ENCODE measurements at places on chromosomes 11 and 22.

GRCh38 chr22:39815932-39816331, 77.6 kb downstream of the ENTHD1 start:
- no peak for DNase-seq

GRCh38 chr11:101721270-101721669, 137.5 kb upstream of the TRPC6 start:
- no peak for DNase-seq

DNA sequence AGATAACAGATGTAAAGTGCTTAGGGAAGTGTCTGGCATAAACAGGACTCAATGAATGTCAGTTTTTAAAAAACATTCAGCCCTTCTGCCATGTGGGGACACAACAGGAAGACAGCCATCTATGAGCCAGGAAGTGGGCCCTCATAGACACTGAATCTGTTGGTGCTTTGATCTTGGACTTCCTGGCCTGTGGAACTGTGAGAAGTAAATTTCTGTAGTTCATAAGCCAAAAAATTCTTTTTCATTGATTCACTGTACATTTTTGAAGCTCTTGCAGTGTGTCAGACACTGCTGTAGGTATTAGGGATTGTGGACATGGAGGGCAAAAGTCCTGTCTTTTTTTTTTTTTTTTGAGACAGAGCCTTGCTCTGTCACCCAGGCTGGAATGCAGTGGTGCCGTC, 188.6 kb downstream of the HIPK3 start:
- no peak for DNase-seq

GRCh38 chr11:61160487-61161189, 588 bp downstream of the VPS37C start:
- no peak for DNase-seq

DNA sequence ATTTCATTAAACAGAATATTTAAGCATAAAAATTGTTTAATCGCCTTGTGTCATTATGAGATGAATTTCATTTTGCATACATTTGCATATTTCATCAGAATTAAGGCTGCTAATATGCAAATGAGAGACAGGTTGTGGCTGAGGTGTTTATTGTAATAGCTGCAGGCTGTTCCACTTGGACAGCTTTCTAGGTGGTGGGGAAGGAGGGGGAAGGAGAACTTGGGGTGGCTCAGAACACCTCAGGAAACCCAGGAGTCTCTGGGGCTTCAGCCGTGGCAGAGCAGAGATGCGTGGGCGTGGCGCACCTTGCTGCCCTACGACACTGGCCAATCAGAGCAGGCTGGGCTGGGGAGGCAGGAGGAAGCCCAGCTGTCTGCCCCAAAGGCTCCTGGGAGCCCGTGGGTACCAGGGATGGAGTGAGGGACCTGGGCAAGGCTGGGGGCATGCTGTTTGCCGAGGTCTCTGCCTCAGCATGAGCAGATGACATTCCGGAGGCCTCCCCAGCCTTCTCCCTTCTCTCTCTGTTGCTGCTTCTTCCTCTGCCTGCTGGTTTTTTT, 542.9 kb downstream of the MN1 start:
- peak; percentile 11 for DNase-seq

GRCh38 chr11:45000918-45001317, 50.2 kb upstream of the TP53I11 start:
- DNase-seq, result no peak

- no peak for DNase-seq
Observed at GRCh38 chr11:127656116-127656836, 655.7 kb upstream of the KIRREL3 start.

GRCh38 chr11:64445651-64446050, 86.7 kb downstream of the RPS6KA4 start:
- no peak for DNase-seq

DNA sequence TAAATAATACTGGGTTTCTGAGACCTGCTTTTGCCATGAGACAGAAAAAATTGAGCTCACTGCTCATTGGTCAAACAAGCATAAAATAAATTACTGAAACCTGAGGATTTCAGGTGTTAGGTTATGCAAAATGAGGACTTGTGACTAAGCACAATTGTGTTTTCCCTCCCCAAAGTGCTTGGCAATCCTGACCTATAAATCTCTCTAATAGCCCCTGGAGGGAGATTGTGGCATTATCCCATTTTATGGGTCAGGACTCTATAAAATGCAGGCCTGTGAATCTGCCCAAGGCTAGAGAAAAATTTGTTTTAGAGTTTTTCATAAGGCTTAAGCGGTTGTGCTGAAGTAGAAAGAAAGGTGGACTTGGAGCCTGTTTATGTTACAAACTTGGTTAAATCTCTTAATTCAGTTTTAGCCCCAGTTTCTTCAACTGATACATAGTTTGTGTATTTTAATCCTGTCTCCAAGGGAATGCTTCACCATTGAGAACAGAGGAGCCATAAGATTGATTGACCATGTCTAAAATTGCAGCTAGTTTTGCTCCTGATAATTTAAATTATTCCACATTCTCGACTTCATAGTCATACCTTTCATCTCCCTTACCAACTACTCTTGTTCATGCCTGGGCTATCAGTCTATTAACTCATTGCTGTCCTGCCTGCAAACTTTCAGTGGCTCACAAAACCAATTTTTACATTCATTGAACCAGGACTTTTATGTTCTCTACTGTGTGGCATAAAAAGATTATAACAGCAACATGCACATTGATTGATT, 63.6 kb upstream of the LRRC4C start:
- DNase-seq, result peak; percentile 38

GRCh38 chr22:44180706-44181032, at the start of gene PARVG:
Gene PARVG (plus strand): TSS chr22:44180925. CDS start chr22:44183330, 2,405 bp downstream.
- DNase-seq, result no peak

DNA sequence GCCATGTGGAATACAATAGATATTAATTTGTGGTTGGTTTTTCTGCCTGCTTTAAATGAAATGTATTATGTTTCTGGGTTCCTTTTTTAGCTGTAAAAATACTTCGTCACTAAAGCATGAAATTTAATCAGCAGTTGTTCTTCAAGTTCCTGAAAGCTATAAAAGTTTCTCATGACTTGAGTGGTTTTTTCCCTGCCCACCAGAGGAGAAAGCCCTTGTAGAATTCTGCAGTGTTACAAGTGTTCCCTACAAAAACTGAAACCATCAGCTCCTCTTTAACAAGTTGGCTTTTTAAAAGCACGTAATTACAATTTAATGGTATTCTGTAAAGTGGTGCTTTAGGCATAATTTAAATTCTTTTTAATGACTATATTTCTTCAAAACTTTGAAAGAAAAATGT, 56.2 kb downstream of the PANX1 start:
- DNase-seq, result no peak

DNA sequence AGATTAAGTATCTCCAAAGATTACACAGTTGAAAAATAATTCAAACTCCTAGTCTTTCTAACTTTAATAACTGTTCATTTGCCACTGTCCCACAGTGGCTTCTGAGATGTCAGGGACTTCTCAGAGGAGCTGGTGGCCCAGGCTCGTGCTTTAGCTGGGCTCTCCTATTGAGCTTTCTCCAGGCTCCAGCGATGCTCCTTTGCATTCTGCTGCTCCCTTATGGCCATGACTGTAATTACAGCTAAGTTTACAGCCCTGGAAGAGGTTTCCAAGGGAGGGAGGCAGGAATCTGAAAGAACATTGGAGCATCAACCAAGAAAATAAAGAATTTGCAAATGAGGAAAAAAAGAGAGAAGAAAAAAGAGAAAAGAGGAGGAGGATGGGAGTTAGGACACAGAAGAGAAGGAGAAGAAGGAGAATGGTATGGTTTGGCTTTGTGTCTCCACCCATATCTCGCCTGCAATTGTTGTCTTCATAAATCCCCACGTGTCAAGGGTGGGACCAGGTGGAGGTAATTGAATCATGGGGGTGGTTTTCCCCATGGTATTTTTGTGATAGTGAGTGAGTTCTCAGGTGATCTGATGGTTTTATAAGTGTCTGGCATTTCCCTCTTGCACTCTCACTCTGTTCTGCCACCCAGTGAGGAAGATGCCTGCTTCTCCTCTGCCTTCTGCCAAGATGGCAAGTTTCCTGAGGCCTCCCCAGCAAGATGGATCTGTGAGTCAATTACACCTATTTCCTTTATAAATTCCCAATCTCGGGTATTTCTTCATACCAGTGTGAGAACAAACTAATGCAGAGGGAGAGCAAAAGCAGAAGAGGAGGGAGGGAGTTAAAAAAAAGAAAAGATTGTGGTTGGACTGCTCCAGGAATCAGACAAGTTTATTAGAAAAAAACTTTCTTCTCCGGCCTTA, 857.0 kb downstream of the KCNA4 start:
- peak; percentile 7 for DNase-seq

DNA sequence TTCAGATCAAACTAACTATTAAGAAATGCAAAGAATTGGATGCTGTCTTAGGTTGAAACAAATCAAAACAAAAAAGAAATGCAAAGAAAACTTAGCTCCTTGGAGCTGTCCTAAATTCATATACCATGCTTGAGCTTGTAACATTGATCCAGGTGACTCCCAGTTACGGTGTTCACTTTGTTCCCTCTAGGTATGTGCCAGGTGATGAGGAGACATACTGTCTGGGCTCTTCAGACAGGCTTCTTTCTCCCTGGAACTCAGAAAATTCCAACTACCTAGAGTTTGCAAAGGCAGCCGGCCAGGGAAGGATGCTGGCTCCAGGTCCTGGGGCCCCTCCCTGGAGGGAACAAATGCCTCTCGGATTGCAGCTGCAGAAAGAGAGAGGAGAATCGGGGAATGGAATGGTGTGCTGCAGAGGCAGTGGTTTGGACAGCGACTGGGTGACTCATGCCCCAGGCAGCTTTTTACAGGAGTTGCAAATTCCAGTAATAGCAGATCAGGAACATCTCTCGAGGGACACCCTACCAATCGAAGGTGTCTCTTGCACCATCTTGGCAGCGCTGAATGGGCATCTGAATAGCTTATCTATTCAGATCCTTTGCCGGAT, 12.3 kb upstream of the ASPHD2 start:
- DNase-seq, result no peak

GRCh38 chr11:104198576-104198975, 34.6 kb upstream of the PDGFD start:
- DNase-seq, result no peak

DNA sequence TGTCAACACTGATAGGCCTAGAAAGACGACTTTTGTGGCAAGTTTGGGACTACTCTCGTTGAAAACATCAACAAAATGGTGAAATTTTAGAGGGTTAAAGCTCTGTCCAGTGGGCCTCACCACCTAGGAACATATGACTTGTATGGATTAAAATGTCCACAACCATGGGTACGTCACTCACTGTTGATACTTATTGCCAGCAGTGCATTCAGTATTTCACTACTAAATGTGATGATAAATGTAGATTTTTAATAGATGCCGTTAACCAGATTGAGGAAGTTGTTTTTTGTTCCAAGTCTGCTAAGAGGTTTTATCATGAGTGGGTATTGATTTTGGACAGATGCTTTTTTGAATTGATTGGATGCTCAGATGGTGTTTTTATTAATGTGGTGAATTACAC, 33.7 kb downstream of the POLD3 start:
- DNase-seq, result no peak

DNA sequence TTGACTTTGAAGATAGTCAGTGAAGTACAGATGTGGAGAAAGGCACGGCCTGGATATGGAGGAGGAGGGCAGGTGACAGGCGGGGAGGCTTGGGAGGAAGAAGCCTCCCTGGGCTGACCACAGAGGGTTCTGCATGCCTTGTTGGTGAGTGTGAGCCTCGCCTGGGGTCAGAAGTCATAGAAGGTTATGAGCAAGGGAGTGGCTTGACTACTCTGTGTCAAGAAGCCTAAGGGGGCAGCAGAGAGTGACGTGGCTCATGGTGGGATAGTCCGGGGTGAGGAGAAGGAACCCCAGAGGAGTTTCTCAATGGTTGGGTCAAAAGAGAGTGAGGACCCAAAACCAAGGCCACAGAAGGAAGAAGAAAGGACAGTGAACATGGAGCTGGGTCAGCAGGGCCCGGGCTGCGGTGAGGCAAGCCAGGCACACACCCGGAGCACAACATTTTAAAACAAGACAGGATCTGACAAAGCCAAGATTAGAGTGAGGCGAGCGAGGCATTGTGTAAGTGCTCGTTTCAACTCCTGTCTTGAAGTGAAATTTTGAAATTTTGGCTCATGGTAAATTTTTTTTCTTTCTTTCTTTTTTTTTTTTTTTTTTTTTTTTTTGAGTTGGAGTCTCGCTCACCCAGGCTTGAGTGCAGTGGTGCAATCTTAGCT, 31.9 kb downstream of the PDGFB start:
- DNase-seq, result no peak

- DNase-seq, result no peak
Observed at GRCh38 chr11:45079075-45079444, 67.4 kb upstream of the PRDM11 start.

GRCh38 chr11:19968860-19969259, 191.4 kb downstream of the DBX1 start:
- DNase-seq, result no peak

GRCh38 chr11:93904716-93905115, 54.3 kb upstream of the VSTM5 start:
- no peak for DNase-seq

- DNase-seq, result no peak
Observed at GRCh38 chr22:49979587-49980264, 19.2 kb downstream of the PIM3 start.

DNA sequence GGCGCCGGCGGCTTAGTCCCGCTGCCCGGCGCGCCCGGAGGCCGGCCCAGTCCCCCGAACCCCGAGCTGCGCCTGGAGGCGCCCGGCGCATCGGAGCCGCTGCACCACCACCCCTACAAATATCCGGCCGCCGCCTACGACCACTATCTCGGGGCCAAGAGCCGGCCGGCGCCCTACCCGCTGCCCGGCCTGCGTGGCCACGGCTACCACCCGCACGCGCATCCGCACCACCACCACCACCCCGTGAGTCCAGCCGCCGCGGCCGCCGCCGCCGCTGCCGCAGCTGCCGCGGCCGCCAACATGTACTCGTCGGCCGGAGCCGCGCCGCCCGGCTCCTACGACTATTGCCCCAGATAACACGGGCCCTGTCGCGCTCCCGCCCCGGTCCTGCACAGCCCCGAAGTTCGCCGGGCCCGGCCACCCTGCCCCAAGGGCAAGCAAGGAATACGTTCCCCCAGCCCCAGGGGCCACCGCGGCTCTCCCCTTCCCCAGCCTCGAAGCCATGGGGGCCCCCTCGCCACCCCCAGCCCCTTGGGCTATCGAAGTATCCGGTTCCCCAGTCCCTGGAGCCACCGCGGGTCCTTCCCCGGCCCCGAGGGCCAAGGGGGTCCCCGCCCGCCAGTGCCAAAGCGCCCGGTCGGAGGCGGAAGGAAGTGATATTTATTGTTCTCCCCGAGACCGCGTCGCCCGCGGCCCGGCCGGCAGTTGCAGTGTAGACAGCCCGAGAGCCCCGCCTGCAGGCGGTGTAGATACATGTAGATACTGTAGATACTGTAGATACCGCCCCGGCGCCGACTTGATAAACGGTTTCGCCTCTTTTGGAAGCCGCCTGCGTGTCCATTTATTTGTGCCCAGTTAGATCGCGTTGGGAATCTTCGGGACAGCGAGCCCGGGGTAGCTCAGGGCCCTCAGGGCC, 6.2 kb downstream of the TBX1 start:
- no peak for DNase-seq

DNA sequence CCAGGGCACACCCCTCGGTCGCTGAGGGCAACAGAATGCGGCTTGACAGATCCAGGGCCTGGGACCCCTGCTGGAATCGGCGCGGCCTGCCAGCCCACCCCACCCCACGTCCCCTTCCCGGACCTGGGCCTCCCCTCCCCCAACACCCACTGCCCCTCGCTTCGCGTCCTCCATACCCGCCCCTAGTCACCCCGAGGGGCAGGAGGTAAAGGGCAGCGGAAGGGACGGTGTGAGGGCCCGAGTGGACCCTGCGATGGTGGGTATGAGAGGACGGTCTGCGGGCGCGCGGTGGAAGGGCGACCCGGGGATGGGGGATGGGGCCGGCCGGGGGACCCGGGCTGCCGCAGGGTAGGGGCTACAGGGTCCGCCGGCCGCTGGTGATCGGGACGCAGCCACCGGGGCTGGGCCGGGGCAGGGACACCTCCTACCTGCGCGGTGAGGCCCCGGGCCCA, 311 bp downstream of the APBB1 start:
- no peak for DNase-seq

GRCh38 chr11:120810251-120810650, 213.7 kb upstream of the TBCEL start:
- no peak for DNase-seq
